Activated gamma-delta T cell (primary cell): ENCODE measurements at places on chromosomes 1 and 21.

DNA sequence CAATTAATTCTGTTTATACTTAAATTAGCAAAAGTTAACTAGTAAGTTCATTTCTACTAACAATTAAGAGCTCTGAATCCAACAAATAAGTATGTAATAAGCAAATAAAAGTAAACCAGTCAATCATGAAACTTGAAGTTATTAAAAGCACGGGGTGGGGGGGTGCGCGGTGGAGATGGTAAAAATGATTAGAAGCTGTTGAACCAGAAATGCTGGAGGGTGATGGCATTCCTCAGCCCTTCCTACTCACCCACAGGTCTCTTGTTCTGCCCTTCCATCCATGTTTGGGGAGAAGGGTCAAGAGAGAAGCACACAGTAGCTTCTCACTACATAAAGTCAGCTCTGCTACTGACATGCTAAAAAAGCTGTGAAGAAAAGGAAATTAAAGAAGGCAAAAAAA is 63.5 kb downstream of the AKT3 start:
- no peak for DNase-seq

DNA sequence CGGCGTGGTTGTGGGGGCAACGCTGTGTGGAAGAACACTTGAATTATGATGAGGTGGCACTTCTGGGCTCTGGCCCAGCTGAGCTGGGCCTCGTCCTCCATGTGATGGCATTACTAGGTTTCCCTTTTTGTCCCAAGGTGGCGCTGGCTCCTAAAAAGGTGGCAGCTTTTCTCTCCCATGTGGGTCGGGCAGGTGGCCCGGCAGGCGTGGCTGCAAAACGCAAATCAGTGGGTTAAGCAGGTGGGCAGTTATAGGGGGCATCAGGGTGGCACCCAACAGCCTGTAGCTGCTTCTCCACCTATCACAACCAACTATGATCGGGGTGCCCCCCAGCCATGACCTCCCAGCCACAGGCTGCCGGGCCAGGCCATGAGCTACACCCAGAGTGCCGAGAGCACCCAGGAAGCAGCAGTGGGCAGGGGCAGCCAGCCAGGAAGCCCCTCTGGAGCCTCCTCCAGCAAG is 59.6 kb downstream of the KCNAB2 start:
- DNase-seq: no peak

GRCh38 chr1:41013796-41014195 is 7.7 kb downstream of the SLFNL1 start:
- no peak for DNase-seq

GRCh38 chr1:56017336-56017735 is 562.0 kb downstream of the PLPP3 start:
- DNase-seq: no peak

- DNase-seq: no peak
Measured at GRCh38 chr1:1291548-1292441, 11.6 kb downstream of the SCNN1D start.

DNA sequence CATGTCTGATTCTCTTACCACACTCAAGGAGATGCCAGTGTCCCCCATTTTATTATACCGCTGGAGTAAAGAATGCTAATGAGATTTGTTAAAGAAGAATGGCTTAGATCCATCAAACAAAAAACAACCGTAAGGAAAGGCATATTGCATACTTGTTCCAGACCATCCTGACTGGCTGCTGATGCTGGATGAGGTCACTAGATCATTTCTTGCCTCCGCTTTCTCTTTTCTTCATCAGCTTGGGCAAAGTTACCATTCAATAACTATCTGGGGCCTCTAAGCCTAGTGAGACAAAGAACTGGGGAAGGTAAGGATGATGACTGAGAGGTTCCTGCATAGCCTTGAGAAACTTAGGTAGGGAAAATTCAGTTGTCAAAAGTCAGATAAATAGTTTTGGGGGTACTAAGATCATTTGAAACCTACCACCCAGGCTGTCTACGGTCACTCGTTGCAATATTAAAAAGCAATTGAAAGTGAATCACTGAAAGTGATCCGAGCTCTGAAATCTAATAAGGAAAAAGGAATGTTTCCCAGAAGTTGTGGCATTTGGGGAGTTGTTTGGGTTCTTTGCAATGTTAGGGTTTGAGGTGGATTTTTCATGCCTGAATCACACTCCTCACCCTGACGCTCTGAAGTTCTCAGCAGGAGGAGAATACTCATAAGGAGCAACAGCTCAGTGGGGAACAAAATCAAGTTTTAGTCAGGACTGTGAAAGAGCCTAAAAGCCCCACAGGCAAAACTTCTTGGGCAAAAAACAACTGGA is 176.8 kb downstream of the HHIPL2 start:
- no peak for DNase-seq

GRCh38 chr1:150281221-150281757 is 1.1 kb upstream of the CIART start:
- no peak for DNase-seq

GRCh38 chr1:232925421-232926220 is 24.8 kb upstream of the NTPCR start:
- DNase-seq: no peak

GRCh38 chr1:99365141-99365540 is 100.8 kb downstream of the PLPPR4 start:
- DNase-seq: no peak

GRCh38 chr1:76336931-76337371 is 262.4 kb downstream of the ST6GALNAC3 start:
- no peak for DNase-seq

GRCh38 chr1:63601912-63602311 is 8.7 kb downstream of the PGM1 start:
- DNase-seq: no peak

DNA sequence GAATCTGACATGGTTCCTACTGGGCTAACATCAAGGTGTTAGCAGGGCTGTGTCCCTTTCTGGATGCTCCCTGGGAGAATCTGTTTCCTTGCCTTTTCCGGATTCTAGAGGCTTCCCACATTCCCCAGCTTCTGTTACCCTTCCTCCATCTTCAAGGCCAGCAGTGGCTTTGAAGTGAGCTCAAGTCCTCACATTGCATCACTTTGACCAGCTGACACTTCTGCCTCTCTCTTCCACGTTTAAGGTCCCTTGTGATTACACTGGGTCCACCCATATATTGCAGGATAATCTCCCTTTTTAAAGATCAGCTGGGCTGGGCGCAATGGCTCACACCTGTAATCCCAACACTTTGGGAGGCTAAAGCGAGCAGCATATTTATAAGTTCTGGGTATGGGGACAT is 33.1 kb downstream of the CNST start:
- DNase-seq: no peak

- no peak for DNase-seq
Measured at GRCh38 chr1:209607102-209607794, 23.7 kb downstream of the CAMK1G start.

DNA sequence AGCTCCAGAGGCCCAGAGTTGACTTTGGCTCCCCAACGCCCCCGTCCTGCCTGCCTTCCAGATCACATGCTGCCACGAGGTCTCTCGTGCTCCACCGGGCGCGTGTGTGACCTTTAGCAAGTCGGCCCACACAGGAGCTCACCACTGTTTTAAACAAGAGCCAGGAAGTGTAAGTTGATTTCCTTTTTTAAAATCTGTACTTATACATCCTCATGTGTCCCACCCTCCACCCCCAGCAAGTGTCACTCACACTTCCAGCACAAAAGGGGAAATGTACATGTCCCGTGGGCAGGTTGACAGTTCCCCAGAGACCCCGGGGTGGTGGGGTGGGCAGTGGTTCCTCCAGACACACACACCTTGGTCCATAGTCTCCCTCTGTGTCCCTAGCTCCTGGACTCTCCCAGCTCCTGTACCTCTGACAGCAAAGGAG is 84.4 kb downstream of the STUM start:
- no peak for DNase-seq

GRCh38 chr1:232982238-232982944 is 32.0 kb downstream of the NTPCR start:
- no peak for DNase-seq

DNA sequence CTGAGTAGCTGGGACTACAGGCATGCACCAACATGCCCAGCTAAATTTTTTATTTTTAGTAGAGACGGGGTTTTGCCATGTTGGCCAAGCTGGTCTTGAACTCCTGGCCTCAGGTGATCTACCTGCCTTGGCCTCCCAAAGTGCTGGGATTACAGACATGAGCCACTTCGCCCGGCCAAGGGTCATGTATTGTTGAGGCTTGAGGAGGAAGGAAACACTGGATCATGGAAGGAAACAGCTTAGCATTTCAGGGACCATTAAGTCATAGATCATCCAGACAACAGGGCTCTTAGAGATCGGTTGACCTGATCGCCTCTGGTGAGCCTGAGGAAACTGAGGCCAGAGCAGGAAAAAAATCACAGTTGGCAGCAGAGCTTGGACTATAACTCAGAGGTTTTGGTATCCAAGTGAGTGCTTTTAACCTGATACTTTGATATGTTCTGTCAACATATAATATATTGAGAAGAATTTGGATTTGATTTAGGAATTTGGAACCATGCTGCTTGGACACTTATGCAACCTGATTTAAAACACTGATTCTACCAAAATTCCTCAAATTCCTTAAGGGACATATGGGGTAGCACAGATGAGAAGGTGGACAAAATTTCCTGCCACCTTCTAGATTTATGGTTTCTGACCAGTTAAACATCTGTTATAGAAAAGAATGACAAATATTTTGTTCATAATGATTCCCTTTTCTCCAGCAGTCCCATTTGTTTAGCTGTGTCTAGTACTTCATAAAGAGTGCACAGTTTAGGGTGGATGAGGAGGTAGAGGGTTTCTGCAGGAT is 13.1 kb upstream of the BMP8A start:
- DNase-seq: no peak

DNA sequence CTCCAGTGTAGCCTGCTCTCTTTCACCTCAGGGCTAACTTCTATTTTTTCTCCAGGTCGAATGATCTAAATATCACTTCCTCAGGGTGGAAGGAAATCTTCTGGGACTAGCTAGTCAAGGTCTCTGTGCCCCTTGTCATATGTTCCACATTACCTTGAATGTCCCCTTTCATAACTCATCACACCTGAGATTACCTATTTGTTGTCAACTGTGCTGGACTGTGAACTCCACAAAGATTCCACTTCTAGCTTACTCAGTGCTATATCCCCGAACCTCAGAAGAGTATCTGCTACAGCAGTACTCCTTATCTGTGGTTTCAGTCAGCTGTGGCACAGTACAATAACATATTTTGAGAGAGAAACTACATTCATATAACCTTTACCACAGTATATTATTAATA is 14.6 kb upstream of the SYNJ1 start:
- DNase-seq: no peak

DNA sequence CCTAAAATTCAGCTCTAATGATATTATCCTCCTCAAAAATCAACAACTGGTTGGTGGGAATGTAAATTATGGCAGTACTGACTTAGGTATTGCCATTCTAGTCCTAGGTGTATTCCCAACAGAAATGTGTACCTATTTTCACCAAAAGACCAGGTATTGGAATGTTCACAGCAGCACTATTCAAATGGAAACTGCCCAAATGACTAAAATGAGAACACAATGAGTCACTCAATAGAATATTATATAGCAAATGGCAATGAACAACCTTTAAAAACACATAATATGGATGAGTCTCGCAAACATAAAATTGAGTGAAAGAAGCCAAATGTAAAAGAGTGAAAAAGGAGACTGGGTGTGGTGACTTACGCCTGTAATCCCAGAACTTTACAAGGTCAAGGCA is 44.9 kb downstream of the GADD45A start:
- DNase-seq: no peak

DNA sequence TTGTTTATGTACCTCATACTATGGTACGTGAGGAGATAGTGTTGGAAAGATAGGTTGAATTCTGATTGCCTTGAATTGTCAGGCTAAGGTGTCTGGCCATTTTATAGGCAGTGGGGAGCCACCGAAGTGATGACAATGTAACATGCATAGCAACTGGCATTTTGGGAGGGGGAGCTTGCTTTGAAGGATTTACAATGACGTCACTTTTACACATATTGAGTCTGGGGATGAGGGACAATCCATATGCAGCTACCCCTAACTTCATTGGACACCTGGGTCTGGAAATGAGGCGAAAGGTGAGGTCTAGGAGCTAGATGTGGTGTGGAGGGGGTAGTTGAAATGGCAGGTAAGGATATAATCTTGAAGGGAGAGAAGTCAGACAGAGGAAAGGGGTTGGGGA is 7.7 kb upstream of the CACNA1E start:
- DNase-seq: no peak

GRCh38 chr21:42317341-42317741 is 2.1 kb upstream of the TFF3 start:
- no peak for DNase-seq

DNA sequence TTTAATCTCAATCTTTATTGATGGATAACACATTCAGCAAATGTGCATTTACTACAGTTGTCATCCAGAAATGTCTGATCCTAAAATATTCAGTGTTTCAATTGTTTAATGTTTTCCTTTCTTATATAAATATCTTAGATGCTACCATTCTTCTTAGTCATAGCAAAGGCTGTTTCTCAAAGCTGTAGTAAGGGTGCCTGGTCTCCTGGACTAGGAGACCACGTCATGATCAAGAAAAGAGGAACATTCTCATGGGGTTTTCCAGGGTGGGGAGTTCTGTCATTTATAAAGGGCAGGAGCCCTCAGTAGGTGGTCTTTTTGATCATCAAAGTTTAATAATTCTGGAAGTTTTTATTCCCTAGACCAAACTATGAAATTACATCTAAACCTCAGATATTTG is 292.8 kb downstream of the HMCN1 start:
- DNase-seq: no peak

DNA sequence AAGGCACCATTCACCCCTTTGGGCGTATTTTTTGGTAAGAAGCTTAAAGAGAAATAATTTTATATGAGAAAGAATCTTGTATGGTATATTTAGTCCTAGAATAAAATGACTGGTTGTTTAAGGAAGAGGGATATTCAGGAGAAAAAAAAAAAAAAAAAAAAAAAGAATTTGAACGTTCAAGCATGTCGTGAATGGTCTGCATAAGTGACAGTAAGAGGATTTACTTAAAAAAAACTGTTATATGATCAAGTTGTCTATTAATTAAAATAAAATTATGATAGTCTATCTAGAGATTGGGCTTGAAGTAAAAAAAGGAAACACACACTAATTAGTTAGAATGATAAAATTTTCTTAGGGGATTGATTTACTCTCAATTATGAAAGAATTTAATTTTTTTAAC is 11.7 kb upstream of the OR14I1 start:
- no peak for DNase-seq

DNA sequence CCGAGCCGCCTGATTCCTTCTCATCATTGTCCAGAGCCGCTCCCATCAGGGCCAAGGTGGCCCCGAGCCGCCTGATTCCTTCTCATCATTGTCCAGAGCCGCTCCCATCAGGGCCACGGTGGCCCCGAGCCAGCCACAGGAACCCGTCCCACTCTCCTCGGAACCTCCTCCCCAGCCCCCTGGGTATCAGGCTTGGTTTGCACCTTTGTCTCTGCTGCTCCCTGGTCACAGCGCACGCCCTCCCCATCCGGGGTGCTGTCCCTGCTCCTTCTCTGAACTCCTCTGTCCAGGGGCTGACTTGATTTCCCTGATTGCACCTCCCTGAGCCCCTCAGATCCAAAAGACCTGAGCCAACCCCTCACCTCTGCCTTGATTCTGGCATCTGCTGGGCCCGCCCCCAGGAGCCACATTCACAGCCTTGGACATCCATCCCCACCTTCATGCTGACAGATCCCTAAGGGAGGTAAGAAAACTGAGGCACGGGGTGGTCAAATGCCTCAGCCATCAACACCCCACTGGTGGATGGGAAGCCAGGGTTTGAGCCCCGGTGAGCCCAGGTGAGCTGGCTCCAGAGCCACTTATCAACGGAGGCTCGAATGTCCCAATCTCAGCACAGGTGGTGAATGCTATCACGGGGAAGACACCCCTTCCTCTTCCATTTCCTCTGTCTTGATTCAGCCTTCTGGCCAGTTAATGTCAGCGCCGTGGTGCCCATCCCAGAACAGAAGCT is 25.6 kb upstream of the COL18A1 start:
- no peak for DNase-seq

- DNase-seq: no peak
Measured at GRCh38 chr1:175313672-175314225, 121.2 kb upstream of the KIAA0040 start.
